ENCODE measurements at places on chromosomes 7 and 10.

DNA sequence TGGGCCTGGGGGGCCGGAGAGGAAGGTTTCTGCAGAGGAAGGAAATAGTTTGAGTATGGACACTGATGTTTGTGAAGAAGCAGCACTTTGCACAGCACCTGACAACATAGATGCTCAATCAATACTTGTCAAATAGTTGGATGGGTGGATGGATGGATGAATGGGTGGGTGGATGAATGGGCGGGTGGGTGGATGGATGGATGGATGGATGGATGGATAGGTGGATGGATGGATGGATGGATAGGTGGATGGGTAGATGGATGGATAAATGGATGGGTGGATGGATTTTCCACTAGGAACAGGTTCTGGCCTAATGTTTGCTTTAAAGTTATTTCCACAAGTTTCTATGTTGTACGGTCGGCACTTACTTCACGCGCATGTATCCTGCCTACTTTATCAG is 45.3 kb downstream of the COL17A1 start:
- DNase-seq: no peak

- DNase-seq: no peak
These were observed 164.0 kb downstream of the SLC25A13 start for GRCh38 chr7:96157856-96158255.

GRCh38 chr10:21637795-21638194 is 103.8 kb downstream of the MLLT10 start:
- DNase-seq: no peak

- no peak for DNase-seq
These were observed 220.5 kb upstream of the AOAH start for GRCh38 chr7:36944838-36945237.

GRCh38 chr10:125991392-125991791 is 95.0 kb downstream of the FANK1 start:
- DNase-seq: no peak

- no peak for DNase-seq
These were observed 578 bp downstream of the HTRA1 start for GRCh38 chr10:122461729-122462532.

GRCh38 chr10:67612176-67612575 is 83.8 kb downstream of the CTNNA3 start:
- DNase-seq: no peak

DNA sequence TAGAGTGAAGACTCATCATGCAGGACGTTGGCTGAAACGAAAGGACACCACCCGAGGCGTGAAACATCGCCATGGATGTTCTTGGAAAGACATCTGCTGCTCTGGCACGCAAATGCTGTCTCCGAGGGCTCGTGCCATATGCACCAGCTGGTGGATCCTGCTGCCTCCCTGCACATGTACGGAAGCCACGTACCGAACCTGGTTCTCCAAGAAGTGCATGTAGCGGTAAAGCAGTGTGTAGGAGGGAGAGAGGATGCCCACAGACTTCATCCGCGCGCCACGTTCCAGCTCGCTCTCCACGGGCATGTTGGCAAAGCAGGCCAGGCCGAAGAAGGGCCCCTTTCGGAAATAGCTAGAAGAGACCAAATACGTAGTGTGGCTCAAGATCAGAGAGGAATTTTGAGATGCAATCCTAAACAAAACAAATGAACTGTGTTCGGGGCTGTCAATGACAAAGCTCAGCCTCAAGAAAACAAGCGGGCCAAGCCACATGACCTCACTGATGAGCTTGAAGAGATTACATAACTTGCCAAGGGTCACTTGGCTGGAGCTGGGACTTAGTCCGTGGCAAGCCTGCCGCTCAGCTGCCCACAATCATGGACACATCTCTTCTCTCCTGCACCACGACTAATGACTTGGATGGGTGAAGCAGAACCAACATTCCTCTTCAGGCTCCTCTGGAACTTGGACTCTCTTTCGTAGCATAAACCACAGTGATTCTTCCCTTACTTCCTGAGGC is 16.5 kb downstream of the DENND11 start:
- no peak for DNase-seq

GRCh38 chr7:8481752-8482446 is 48.5 kb downstream of the NXPH1 start:
- DNase-seq: no peak

- DNase-seq: no peak
These were observed 207.8 kb downstream of the TAX1BP1 start for GRCh38 chr7:27947586-27948278.

- DNase-seq: peak; percentile 43
These were observed 10.9 kb downstream of the LIMK1 start for GRCh38 chr7:74094224-74095101.

DNA sequence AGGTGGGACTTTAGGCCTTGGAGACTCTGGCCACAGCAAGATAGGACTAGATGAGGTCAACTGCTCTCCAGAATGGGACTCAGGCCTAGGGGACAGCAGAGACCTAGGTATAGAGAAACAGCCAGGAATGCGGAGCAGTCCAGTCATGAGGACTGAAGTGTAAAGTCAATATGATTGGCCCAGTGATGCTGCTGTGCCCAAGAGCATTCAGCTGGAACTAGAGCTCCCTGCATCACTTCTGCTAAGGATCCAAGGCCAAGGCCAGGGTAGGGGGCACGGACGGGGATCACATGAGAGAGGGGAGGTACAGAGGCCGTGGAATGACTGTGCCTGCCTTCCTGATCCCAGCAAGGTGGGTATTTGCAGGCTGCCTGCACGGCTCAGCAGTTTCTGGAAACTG is 237.9 kb downstream of the FRMD4A start:
- DNase-seq: no peak

- no peak for DNase-seq
These were observed 369.3 kb downstream of the CALN1 start for GRCh38 chr7:72042855-72043254.

GRCh38 chr10:86690231-86690630 is 21.9 kb downstream of the LDB3 start:
- DNase-seq: no peak

DNA sequence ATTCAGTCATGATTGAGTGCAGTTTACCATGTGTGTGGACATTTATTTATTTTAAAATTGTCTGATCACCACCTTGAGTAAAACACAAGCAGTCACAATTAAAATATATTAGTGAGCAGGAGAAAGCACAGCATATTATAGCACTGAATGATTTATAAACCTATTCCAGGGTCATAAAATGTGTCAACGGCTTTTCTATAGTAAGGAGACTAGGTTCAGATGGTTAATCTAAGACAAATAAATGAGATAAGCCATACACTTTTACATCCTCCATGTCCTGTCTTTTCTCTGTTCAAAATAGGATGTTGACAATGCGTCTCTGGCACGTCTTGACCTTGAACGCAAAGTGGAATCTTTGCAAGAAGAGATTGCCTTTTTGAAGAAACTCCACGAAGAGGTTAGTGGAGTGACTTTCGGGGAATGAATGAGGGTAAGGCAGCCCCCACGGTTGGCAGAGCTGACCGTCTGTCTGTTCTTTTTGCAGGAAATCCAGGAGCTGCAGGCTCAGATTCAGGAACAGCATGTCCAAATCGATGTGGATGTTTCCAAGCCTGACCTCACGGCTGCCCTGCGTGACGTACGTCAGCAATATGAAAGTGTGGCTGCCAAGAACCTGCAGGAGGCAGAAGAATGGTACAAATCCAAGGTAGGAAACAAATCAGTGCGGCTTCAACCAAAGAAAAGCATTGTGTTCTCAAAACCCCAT is 5.4 kb downstream of the VIM start:
- no peak for DNase-seq

DNA sequence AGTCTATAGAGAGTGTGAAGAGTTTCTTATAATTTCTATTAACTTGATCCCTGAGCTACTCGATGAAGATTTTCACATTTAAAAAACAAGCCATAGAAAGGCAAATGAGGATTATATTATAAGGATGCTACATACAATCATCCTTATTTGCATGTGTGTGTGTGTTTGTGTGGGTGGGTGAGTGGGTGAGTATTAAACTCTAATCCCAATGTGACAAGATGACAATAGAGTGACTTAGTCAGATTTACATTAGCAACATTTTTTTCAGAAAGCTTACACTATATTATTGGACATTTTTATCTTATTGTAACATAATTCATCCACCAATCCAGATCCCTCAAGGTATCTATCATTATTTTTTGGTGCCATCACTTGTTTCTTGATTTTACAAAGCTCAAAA is 331.7 kb downstream of the SORCS1 start:
- DNase-seq: no peak

- no peak for DNase-seq
These were observed 58.6 kb upstream of the ARID5B start for GRCh38 chr10:61842755-61843497.

GRCh38 chr10:89351780-89352597 is 24.2 kb downstream of the IFIT3 start:
- DNase-seq: no peak

DNA sequence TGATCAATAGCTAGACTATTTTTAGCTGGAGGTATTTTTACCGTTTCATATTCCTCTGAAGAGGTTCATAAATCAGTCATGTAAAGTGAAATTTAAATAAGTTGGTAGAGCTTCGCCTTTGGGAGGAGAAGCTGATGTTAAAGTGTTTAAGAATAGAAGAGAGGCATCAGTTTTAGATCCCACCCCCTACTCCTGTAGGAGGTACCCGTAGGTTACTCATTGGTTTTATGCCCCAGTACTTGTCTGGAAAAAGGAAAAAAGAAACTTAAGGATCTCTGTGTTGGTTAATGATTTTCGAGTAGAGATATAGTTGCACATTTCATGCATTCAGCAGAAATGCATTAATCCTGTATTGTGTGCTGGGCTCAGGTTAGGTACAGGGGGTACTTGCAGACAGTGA is 8.7 kb downstream of the ZNF365 start:
- no peak for DNase-seq

DNA sequence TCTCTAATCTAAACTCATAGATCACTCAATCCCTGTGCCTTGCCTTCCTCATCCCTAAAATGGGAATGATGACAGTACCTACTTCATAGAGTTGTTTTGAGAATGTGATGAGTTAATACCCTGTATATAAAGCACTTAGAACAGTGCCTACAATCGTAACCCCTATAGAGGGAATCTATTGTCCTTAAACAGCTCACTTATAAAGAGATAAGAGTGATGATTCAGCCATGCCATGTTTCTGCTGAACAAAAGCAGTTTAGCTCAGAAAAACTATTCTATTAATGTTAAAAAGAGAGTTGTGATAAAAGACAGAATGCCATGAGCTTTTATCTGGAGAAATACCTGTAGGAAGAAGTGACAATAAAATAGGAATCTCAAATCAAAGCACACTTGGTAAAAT is 63.6 kb downstream of the CUBN start:
- DNase-seq: no peak

- DNase-seq: no peak
These were observed 753.8 kb downstream of the GRID1 start for GRCh38 chr10:85612833-85613232.

- no peak for DNase-seq
These were observed 105.3 kb upstream of the FAM20C start for GRCh38 chr7:87047-87446.

DNA sequence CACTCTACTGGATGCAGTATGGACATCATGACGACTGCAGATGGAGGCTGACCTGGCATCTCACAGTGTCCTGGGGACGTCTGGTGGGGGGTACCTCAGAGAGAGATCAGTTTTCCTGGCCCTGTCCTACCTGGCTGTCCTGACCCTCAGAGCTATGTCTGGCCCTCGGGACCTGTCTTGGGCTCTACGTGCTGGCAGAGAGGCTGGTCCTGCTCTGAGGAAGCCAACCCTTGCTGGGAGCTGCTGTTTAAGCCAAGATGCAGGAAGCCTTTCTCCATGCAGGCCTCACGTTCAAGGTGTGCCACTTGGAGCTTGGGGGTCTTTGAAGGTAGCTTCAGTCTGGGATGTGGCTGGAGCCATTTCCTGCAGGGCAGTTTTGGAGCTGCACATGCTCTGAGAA is 42.1 kb upstream of the CXCL12 start:
- DNase-seq: peak; percentile 26

- no peak for DNase-seq
These were observed 282.9 kb downstream of the CELF2 start for GRCh38 chr10:11300563-11300962.

DNA sequence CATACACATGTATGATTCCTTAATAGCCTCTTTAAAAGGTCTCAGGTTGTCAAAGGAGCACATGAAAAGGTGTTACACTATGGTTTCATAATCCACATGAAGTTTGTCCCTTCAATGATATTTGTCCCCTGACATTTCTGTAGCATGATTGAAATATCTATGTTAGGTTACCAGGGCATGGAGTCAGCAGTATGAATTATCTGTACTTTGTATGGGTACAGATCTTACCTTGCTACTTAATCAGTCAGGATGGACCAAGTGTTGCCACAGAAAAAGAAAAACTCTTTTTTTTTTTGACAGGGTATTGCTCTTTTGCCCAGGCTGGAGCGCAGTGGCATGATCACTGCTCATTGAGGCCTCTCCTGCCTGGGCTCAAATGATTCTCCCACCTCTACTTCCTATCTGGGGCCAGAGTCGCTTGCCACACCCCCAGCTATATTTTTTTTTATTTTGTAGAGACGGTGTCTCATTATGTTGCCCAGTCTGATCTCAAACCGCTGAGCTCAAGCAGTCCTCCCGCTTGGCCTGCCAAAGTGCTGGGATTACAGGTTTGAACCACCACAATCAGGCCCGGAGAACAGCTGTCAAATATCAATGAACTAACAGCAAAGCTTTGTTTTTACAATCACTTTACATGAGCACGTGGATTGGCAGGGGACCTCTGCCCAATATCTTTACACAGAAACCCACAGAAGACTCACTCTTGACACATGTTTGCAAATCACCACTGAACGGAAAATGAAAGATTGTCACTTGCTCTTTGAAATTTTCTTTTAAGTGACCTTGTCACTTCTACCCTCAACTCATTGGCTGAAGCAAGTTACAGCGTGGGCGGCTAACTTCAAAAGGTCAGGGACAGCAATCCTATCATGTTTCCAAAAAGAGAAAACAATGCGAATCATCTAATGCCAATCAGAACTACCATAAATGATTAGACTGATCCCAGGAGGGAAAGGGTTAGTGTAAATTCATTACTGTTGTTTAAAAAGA is 140.2 kb downstream of the PRKG1 start:
- DNase-seq: no peak

DNA sequence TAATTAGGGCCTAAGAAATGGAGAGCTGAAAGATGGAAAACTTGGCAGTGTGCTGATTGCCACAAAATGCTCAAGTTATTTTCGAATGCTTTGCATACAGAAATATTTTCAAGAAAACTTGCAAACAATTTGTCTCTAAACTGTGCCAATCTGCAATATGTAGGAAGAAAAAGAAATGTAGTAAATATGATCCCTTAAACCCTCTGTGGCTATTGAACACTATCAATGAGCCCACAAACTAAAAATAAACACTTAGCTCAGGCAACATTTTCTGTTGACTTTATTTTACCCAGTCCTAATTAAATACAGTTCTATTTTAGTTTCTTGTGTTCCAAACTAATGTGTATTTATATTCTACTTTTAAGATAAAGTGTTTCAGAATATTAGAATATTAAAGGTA is 342.1 kb downstream of the SEMA3D start:
- no peak for DNase-seq

DNA sequence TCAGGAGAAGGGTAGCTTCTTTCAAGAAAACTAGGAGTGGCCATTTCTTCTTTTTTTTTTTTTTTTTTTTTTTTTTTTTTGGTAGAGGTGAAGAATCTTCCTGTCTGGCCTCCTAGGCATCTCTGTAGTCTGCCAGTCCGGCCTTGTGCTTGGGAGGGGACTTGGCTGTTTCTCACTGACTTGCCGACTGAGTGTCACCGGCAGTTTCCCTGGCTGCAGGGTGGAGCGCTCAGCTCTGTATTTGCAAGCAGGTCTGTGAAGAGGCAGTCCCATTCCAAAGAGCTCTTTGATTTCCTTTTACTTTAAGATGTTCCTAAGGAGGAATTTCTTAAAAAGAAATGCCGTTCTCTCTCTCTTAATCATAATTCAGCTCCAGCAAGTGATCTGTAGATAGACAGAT is 212.6 kb downstream of the ADRA2A start:
- DNase-seq: no peak

GRCh38 chr7:27196287-27196767 is 3.6 kb downstream of the HOXA13 start:
- peak; percentile 81 for DNase-seq

Measured in liver (tissue), 10 donors.